ENCODE measurements at places on chromosomes 3 and 15.
A peak's percentile ranks its signal among the peaks of the same experiment; 100 is the strongest.

DNA sequence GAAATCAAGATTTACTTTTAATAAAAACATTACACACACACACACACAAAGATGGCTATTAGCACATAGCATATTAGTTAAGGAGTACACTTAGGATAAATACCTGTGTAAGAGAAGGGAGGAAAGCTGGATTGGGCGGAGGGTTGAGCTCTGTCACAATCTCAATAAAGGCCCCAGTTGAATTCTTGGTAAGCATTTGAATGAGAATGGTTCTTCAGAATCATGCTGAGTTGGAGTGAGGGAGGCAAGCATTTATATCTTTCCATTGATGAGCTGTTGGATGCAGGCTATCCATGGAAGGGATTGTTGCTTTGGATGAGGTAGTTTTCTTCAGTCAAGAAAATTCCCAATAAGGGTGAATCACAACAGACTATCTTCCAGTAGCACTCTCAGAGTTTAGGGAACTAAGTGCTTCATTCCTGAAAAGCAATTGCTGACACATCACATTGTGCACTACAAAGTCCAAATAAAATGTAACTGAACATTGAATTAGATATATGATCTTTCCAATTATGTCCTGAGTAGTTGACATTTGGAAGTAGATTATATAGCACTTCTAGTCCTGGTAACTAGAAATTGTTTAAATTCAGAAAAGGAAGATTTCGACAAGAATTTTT is 95.7 kb downstream of the SUCNR1 start:
- no peak for DNase-seq

GRCh38 chr3:12588039-12589009 is 31.4 kb downstream of the MKRN2 start:
- no peak for DNase-seq

DNA sequence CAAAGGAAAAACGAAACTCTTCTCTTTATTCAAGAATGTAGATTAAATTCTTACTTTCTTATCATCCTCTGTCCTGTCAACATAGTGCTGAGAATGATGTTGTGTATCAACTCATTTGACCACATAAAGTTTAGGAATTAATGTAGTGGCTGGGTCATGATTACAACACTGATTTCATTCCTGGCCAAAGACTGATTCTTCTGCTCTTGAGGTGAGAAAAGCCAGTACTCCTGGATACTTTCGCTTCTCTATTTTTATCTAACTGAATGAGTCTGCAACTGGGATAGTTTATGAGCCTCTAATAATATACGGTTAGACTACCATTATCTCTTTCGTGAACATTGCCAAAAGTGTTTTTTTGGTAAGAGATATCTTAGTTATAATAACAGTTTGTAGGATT is 173.0 kb downstream of the LPP start:
- DNase-seq: peak; percentile 30

GRCh38 chr15:85396554-85396953 is 16.2 kb downstream of the AKAP13 start:
- no peak for DNase-seq

DNA sequence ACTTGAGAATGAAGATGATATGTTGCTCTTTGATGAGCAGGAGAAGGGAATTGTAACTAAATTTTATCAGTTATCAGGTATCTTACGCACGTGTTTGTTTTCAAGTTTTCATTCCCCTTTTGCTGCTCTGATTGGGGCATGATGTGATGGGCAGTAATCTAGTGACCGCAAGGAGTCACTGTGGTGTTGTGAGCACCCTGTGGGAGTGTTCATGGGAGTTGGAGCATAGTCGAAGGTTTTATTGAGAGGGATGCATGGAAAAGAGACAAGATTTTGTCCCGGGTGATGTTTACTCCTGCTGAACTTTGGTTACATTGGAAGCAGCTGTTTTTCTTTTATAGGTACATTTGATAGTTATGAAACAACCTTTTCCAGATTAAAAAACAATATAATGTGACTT is 2.1 kb downstream of the FAN1 start:
- no peak for DNase-seq

GRCh38 chr3:167940241-167940640 is 155.5 kb downstream of the GOLIM4 start:
- peak; percentile 1 for DNase-seq

DNA sequence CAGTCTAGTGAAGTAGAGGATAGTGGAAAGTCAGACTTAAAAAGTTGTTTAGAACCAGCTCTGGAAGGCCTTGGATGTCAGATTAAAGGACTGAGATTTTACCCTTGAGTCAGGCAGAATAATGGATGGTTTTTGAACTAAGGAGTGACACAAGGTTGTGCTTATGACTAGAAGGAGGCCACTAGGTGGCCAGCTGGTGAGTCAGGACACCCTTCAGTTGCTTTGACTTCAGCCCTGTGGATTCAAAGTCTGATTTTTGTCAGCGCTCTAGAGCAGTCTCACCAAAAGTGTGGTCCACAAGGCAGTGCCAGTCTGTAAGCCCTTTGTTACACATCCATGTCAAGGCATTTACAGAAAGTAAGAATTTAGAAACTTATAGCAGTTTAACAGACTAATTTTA is 3.8 kb upstream of the GABPB1 start:
- DNase-seq: peak; percentile 50

DNA sequence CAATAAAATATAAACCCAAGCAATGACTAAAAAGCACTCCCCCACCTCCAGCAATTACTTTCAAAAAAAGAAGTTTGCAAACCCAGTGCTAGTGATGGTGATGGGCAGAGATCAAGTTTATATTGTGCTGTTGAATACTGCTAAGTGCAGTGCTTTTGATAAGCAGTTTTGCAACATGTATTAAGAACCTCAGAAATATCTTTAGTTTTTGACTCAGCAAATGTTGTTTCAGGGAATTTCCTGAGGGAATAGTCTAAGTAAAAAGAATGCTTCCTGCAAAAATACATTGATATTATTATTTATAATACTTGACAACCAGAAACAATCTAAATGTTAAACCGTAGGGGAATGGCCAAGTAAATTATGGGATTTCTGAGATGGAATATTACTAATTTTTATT is 69.3 kb downstream of the ADAMTSL3 start:
- DNase-seq: no peak

GRCh38 chr3:72390841-72391240 is 457.4 kb downstream of the SHQ1 start:
- DNase-seq: no peak

DNA sequence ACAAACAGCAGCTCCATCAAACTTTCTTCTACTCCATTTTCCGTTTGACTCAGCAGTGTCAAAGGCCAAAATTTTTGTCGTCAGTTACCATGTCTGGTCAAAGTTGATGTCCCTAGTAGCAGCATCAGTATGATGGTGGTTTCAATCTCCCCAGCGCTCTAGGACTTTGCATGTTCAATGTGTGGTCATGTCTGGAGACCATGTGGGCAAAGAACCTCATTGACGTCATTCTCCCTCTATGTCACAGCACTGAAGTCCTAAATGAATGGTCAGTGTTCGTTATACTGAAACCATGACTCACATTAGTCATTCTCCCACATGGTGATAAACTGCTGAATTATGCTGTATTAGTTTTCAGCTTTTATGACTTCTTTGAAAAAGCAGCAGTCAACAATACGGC is 23.2 kb downstream of the SHC4 start:
- peak; percentile 88 for DNase-seq

GRCh38 chr3:187572441-187572840 is 97.8 kb downstream of the SST start:
- no peak for DNase-seq

DNA sequence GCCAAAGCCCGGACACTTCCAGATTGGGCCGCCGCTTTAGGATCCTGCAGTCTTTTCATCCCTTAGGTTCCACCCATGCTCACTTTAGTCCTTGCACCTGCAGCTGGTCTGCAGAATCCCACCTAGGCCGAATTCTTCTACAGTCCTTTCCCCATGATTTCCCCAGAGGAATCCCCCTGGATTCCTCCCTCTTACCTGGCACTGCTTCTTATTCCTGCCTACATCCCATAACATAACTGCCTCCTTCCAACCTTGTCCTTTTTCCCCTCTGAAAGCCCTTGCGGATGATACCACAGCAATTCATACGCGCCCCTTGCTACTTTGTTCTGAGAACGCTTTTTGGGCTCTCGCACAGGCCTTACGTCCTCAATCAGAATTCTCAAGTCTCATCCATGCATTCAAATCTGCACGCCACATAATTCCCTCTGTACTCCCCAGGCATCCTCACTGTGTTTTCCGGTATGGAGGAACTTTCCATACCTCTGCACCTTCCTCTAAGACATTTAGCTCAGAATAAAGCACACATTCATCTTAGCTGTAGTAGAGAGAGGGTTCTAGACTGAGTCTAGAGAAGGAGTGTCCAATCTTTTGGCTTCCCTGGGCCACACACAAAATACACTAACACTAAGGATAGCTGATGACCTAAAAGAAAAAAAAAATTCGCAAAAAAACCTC is 619 bp downstream of the EIF2AK4 start:
- no peak for DNase-seq

GRCh38 chr3:105093371-105094252 is 273.1 kb upstream of the ALCAM start:
- no peak for DNase-seq

- no peak for DNase-seq
These were observed 5.1 kb downstream of the PDCD10 start for GRCh38 chr3:167729591-167729990.

- no peak for DNase-seq
These were observed 272.4 kb downstream of the THRB start for GRCh38 chr3:24222165-24222805.

- no peak for DNase-seq
These were observed 51.9 kb upstream of the PFN2 start for GRCh38 chr3:150022381-150023238.

DNA sequence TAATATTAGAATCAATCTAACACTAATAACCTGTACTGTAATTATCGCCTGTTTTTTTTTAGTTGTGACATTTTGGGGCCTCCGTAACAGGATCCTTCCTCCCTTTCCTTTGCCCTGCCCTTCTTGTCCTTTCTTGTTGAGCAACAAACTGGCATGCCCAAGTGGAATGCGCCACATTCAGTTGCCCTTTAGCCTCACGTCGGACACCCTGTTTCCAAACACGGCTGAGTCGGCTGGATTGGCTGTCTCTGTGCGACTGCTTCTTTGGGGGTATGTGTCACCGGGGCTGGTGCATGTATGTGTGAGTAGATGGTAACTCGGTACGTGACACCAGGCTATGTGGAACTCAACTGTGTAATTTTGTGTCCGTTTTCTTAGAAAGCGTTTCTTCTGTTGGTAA is 24.1 kb downstream of the TRAK1 start:
- DNase-seq: no peak

DNA sequence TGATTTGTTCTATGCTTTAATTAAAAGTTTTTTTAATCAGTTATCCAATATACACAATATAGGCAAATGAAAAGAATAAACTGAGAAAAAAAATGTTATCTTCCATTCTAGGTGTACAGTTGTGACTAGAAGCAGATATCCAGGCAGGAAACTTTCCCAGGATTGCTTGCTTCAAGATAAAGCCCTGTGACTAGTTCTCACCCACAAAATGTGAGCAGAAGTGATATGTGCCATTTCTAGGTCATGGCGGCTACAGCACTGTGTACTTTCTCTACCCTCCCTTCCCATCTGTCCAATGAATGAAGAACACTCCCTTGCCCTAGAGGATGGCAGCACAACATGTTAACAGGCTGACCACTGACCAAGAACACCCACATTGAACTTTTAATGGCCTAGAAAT is 110.5 kb upstream of the STT3B start:
- DNase-seq: no peak

DNA sequence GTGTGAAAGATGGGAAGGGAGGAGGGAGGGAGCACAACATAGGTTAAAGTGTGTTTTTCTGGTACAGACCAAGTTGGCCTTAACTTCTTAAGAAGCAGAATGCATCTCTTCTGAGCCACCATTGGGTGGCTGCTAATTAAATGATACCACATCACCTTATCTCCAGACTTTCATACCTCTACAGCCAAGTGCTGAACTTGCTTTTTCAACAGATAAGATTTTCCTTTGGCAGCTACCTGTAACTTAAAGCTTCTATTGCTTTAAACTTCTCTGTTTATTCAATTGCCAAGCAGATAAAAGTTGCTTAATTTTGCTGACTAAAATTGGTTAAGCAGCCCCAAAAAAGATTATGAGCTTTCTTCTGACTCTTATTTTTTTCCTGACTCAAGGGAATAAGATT is 292.4 kb upstream of the SGO1 start:
- DNase-seq: no peak

DNA sequence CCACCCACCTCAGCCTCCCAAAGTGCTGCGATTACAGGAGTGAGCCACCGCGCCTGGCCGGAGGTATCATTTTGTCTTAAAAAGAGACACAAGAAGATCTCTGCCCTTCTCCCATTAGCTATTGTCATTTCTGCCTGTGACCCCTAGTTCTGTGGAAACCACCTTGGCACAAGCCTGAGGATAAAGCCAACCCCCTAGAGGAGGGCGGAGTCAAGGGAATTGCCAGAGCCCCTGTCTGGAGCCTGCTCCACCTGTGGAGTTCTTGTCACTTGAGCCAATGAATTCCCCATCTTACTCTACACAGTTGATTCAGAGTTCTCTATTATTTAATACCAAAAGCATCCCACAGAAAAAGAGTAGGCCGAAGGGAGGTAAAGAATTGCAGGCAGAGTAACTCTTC is 34.9 kb upstream of the KLHL6 start:
- no peak for DNase-seq

DNA sequence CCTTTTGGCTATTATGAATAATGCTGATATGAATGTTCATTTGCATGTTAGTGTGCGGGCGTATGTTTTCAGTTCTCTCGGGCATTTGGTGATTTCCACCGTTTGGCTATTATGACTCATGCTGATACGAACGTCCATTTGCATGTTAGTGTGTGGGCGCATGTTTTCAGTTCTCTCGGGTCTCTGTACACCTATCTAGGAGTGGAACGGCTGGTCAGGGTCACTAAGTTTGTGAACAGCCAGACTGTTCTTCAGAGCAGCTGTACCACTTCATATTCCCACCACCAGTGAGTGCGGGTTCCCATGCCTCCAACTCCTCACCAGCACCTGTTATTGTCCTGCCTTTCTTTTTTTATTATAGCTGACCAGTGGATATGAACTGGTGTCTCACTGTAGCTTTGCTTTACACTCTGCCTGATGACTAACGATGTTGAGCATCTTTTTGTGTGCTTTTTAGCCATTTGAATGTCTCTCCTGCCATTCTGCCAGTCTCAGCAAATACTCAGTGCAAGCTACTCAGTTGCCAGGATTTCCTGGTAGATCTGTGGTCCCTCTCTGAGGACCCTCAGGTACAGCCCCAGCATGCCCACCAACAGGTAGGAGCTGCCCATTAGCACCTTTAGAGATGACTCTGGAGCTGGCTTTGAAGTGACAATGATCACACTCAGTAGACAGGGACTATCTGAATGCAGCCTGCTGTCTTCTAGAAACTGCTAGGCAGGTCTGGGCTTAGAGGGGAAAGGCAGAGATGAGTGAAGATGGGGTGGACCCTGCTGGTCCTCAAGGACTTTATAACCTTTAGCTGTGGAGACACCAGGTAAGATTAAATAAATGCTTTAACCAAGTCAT is 141.1 kb downstream of the XXYLT1 start:
- peak; percentile 76 for DNase-seq

DNA sequence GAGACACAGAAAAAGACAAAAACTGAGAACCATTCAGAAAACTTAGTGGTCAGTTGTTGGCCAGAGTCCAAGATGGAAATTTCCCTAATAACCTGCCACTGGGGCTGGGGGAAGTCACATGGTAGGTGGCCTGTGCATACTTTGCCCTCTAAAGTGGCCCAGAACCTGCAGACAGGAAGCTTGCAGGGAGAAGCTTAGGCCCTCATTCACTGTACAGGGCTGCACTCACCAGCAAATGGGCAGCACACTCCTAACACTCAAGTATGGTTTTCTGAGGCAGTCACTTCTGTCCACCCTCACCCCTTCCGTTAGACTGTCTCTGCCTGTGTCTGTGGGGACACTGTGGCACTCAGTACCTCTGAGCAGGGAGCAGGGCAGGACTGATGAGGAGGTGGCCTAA is 14.5 kb upstream of the RNU6-1 start:
- no peak for DNase-seq

- no peak for DNase-seq
These were observed 35.4 kb downstream of the PCOLCE2 start for GRCh38 chr3:142853270-142854168.
